Hypothalamus (tissue), 51 donors: ENCODE measurements at places on chromosomes 12 and 14.

GRCh38 chr12:52078276-52078675 is 1.2 kb upstream of the SMIM41 start:
- DNase-seq, result no peak

DNA sequence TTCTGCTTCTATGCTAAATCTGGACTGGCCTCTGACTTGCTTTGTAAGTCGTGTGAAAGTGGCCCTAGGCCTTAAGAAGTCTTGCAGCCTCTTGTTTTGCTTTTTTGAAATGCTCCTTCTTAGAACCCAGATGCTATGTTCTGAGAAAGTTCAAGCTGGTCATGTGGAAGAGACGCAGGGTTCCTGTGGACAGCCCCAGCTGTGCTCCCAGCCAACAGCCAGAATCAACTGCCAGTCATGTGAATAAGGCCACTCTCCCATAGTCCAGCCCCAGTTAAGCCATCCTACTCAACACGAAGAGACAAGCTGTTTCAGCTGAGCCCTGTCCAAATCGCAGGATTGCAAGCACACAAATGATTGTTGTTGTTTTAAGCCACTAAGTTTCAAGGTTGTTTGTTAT is 37.3 kb upstream of the TBPL2 start:
- no peak for DNase-seq

DNA sequence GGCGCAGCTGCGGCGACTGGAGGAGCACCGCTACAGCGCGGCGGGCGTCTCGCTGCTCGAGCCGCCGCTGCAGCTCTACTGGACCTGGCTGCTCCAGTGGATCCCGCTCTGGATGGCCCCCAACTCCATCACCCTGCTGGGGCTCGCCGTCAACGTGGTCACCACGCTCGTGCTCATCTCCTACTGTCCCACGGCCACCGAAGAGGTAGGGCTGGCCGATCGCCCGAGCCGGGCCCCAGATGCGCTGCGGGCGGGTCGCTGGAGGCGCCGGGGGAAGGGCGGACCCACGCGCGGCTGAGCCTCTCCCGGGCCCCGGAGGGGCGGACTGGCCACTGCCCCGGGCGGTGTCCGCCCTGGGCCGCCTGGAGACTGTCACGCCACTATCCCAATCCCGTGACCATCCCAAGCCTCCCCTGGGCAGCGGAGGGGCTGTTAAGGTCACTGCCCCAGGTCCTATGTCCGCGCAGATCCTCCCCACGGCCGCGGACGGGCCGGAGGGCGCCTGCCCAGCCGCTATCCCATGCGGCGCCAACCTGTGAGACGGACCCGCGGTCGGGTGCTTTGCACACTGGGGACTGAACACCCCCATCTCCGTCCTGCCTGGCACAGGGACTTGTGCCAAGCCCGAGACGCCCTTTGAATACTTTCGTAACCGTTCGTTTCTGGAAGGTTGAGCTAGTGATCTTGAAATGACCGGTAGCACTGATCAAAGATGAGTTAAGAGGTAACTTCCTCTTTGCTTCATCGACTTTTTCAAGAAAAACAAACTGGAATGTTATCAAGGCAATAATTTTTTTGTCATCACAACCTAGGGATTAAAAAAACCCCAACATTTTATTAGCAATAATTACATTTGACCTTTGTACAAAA is 725 bp downstream of the CHPT1 start:
- DNase-seq, result peak; percentile 51

GRCh38 chr12:66044731-66045130 is 85.8 kb downstream of the LLPH start:
- no peak for DNase-seq

DNA sequence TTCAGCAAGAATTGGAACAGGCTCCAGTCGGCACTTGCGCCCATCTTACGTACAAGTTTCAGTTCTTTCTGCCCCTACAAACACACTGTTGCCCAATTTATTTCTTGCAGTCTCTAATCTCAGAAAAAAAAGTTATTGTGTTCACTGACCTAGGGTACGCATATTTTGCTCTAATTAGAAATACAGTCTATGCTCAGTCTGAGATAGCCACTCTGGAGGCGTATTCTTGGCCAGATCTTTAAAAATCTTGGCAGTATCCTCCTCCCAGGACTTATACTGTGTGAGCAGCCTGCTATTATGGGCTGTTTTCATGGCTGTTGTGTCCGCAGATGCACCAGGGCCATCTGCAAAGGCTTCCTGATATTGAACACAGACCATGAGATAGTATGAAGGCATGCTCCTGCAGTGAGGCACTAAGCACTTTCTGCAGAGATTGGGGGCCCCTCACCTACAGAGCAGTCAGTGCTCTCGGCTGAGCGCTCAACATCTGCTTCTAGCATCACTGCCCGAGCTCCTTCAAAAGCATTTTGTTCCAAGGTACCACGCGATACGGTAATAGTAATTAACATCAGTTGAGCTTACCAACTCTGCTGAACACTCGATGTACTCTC is 57.9 kb downstream of the PPM1H start:
- DNase-seq, result no peak

GRCh38 chr14:50937325-50937724 is 7.0 kb downstream of the PYGL start:
- DNase-seq, result no peak

DNA sequence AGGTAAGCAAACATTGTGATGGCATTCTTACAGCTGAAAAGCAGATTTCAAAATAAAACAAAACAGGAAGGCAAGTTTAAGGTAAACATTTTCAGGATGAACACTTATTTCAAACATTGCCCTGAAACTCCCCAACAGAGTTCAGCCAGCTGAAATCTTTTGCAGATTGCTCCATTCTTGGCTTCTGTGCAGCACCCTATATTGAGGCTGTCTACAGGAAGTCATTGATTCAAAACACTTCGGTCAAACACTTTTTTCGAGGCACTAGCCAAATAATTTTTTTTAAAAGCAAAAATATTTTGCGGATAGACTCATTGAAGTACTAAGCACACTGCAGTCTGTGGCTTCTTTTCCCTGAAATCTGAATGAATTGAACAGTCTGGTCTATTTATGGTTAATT is 318.1 kb upstream of the PDE3A start:
- DNase-seq, result no peak
